CD4-positive, alpha-beta T cell treated with Interleukin-4 for 4 hours (primary cell): ENCODE measurements at places on chromosomes 13 and 19.

DNA sequence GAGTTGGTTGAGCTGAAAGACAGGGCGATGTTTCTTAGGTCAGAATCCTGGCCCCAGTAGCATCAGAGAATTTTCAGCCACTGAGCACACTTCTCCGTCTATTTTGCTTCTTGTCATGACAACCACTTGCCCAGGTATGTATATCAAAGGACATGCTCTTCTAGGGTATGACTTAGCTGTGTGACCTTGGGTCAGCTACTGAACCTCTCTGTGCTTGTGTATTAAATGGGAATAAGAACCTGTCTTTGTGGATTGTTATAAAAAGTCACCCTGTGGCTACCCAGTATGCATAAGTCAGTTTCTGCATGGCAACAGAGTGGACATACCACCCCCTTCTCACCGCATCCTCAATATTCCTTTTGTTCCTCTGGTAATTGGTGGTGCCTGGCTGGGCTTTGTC lies 26.1 kb downstream of the MBD3L1 start:
- no peak for DNase-seq

DNA sequence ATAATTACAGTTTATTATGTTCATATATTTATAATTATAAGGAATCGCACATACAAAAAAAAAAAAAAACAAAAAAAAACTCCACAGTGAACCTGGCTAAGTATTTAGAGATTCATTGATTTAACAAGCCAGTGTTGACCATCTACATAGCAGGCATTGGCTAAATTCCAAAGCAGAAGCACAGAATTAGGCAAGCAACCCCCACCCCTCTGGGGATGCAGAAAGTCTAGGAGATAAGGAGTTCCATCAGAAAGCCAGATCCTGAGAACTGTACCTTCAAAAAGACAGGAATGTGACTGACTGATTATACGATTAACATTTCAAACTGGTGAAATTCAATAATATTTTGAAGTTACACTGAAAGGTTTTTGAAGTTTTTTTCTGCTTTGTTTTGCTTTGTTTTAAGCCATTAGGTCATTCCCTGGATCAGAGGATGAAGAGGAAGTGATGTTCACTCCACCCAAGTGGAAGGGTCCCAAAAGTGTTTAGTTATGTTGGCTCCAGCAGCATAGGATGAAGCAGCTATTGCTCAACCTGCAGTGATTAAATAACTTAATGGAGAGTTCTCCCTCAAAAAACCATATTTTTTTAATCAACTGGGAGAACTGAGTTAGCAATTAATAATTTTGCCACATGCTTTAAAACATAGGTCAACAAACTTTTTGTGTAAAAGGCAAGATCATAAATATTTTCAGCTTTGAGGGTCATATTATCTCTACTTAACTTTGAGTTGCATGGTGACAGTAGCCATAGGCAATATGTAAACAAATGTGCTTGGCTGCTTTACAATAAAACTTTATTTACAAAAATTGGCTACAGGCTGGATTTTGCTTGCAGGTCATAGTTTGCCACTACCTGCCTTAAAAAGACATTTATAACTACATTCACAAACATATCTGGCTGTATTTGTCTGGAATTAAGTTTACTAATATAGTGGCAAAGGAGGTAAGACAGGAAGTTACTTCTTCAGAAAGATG lies 49.6 kb downstream of the DOCK9 start:
- DNase-seq, result no peak

GRCh38 chr13:80195649-80196048 lies 145.3 kb downstream of the SPRY2 start:
- no peak for DNase-seq

- DNase-seq, result no peak
Measured at GRCh38 chr13:48530833-48531232, 2.0 kb downstream of the RCBTB2 start.

- no peak for DNase-seq
Measured at GRCh38 chr13:32491028-32491427, 47.6 kb downstream of the N4BP2L2 start.

DNA sequence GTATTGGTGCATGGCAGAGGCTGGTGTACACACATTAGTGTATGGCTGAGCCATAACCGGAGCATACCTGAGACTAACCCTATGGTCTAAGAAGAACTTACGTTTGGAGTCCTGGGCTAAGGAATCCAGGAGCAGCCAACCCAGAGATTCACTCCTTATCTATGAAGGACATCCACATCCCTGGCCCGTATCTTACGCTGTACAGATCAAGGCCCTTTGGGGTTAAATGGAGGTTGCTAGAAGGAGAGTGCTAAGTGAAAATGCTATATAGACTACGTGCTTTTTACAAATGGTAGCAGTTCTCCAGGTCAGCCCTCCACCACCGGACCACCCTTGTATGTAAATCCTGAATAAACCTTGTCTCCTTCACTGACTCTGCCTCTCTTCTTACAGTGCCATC lies 1.9 kb upstream of the SUGT1 start:
- no peak for DNase-seq

DNA sequence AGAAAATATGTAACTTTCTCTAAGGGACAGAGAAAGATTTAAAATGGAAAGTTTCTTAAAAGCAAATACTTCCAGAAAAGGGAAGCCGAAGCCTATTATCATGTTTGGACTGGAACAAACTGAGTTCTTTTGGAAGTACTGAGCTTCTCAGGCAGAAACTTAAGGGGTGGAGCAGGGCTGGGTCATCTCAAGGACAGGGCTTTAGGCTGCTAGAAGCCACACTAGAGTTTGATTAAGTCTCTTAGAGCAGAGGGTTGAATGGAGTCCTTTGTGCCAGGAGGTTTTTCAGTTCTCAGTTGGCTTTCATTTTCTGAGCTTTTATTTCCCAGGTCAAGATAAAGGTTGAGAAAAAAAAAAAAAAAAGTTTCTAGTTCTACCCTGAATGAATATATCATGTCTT lies 432.7 kb downstream of the SLITRK5 start:
- no peak for DNase-seq

- DNase-seq, result peak; percentile 39
Measured at GRCh38 chr19:13098277-13099072, 4.2 kb downstream of the LYL1 start.

DNA sequence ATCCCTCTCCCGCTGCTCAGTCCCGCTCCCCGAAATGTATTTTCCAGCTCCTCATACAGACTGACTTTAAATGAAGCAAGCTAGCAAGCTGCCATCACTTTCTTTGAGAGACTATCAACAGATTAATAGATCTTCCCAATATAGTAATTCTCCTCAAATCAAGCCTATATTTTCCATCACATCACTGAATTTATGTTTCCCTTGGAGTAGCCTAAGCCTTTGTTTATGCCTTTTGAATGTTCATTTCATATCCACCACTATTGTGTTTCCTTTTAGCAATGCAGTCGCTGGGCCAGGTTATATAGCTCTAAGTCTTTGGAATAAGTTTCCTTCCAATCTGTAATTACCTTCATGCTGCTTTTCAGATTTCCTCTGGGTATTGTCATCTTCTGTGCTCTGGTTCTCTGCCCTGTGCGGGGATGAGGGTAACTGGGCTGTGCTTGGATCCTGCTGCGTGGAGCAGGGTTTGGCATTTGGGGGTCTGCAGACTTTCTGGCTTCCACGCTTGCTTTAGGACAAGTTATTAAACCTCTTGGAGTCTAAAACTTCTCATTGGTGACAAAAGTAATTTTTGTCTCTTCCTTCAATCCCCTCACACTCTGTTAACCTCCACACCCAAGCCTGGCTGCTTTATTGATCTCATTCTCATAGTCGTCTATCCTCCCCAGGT lies 256.9 kb downstream of the DLEU7 start:
- DNase-seq, result no peak

DNA sequence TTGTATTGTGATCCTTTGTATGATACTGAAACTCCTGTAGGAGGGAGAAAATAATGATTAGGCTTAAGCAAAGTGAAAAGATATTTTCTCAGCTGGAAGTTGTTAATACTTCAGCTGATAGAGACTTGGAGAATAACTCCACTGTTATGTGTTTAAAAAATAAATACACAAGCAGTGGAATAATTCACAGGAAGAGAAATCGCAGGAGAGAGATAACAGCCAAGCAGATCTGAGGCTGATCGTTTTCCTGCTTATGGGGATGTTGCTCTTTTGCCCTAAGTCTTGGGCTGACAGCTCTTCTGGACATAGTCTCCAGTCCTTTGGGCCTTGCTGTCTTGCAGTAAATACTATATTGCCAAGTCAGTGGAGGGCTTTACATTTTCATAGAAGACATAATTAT lies 93.3 kb downstream of the OLFM4 start:
- no peak for DNase-seq

DNA sequence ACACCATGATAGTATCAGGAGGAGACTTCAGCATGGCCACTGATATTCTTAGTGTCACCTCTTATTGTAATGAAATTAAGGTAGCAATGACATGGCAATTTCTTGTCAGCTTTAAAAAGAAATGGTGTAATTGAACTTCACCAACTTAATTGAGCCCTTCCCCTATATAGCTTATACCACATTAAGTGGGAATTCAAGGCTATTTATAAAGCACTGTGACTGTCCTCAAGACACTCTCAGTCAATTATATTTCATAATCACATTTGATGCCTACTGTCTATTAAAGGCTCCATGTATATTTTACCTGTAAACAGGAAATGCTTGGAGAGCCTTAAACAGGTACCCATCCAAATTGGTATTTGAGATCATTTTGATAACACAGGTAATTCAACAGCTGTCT lies 28.3 kb downstream of the KLF12 start:
- no peak for DNase-seq

DNA sequence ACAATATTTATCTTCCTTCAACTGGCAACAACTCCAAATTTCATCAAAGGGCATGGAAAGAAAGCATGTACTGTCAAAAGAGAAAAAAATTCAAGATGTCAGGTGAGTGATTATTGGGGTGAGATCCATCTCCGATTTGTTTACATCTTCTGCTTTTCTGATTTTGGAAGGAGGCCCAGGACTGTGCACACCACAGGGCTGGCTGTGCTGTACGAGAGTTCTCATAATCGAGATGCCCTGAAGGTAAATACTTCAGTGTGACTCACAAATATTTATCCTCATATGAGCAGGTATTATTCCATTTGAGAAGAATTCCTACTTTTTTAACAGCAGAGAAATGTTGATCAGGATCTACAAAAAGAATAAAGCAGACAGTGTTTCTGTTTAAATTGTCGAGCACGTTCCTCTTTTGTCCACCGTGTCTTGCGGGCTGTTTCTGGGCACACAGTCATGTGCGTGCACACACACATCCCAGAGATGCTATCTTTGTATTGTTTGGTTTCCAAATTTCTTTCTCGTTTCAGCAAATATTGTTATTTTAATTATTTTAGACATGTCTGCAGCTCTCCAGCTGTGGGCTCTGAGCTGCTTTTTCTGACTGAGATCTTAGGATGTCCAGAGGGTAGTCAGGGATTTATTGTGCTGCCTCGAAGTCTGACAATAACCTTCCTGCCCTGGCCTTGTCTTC lies 103.8 kb downstream of the KL start:
- DNase-seq, result no peak

- DNase-seq, result no peak
Measured at GRCh38 chr19:46073268-46073922, 32.6 kb upstream of the IGFL4 start.

DNA sequence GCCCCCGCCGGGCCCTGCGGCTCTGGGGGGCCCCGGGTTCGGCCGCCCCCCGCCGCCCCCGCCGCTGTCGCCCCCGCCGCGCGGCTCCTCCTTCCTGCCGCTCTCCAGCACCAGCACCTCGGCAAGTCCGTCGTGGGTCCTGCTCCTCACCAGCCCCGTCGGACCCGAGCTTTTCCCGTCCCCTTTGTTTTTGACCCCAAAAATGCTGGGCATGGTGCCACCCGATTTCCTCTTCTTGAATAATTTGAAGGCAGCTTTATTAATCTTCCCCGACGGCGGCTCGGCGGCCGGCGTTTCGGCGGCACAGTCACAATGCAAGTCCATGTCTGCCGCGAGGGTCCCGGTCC lies 945 bp downstream of the AMER2 start:
- DNase-seq, result no peak

- no peak for DNase-seq
Measured at GRCh38 chr19:29056535-29056934, 156.4 kb downstream of the UQCRFS1 start.

DNA sequence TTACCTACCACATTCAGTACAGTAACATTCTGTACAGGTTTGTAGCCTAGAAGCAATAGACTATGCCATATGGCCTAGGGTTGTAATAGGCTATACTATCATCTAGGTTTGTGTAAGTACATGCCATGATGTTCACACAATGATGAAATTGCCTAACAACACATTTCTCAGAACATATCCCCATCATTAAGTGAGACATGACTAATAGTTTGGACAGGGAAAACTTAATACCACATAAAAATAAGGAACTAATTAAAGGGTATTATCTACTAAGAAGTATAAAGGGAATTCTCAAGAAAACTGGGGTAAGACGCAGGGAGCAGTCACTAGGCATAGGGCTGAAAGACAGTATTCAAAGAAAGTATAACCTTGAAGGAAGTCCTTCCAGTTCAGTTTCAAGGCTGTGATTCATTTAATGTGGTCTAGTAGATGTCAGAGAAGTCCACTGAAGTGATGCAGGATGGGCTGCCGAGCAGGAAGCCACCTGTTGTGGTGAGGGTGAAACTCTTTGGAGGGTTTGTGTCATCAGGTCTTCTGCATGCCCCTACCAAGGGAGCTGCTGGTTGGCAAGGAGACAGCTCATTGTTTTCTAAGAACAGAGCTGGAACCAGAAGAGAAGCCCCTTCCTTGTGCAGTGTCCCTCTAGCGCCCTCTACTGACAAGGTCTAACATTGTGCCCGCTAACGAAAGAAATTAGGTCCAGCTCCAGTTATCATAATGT lies 122.9 kb downstream of the OLFM4 start:
- peak; percentile 9 for DNase-seq

- no peak for DNase-seq
Measured at GRCh38 chr13:105343134-105343806, 1192.2 kb downstream of the EFNB2 start.

DNA sequence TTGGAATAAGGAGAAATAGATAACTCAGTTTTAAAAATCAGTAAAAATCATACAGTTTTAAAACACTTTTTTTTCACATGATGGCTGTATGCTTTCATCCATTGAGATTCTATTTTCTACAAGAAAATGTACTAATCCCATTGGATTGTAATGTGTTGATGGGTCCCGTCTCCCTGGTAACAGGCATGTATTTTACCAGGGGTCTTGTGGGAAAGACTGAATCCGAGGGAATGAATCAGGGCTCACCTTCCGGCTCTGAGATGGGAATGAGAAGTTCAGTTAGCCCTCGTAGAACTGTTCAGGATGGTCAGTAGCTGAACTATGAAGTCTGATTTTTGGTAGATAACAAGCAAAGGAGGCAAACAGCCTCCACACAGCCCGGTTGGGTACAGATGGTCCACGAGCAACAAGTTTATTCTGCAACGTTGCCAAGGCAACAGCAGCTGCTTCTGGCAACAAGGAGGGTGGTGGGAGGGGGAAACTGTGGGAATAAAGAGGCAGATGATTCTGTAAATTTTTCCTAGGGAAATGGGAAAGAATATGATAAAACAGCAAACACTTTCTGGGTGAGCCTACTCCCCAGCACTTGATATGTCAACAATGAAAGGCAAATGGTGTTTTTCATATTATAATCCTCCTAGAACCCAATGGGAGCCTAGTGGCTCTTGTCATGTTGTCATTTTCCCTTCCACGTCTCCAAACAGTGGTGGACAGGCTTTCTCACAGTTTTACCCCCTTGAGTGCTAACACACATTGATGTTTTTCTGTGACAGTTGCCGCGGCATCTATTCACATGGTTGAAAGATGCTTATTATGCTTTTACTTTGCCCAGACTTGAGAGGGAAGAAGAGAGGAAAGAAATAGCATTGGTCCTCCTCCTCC lies 12.4 kb upstream of the SIAH3 start:
- no peak for DNase-seq
